ENCODE measurements at places on chromosomes 12 and 14.

DNA sequence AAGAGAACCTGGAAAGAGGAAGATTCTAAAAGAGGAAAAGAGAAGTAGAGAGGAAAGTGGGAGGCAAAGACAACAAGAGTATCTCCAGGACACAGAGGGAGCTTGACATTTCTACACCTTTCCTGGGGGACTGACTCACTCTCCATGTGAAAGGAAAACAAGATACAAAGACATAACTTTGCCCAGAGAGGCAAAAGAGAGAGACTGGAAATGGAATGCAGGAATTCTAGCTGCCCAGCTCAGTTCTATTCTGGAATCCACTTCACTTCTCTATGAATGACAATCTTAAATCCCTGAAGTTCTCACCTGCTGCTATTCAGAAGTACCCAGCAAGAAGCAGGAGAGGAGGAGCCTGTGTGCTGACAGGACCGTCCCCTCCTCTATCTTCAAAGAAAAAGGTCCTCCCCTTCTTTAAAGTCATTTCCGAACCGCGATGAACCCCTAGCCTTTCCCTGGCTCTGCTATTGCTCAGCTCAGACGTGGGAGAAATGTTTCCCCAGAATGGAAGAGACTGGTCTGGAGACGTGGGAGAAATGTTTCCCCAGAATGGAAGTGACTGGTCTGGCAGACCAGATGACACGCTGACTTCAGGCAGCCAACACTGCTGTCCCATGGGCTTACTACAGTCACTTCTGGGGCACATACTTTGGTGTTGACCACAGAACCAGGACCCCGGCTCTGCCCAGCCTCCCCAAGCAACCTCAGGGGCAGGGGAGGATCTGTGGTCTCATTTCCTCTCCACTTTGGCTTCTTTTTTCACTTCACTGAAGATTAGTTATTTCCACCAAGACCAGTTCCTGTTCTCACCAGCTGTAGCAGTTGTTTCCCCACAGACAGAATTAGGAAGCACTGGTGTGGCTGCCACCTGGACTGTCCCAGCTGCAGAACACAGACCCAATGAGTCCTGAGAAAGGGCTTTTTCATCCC lies 8.3 kb downstream of the FMNL3 start:
- peak; percentile 63 for DNase-seq

DNA sequence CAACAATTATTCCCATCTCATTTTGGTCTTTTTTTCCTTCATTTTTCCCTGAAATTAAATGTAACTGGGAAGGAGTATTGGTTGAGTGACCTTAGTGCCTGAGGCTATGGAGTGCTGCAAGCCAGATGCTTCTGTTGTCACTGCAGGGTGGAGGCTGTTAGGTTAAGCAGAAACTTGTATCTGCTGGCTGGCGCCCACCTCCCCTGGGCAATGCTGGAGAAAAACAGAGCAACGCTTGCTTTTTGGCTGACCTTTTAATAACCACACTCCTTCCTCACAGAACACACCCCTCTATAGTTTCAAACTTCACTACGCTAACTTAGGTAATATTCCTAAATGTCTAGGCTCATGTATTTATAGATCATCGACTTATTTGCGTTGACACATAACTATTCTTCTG lies 583.5 kb upstream of the NOVA1 start:
- no peak for DNase-seq

DNA sequence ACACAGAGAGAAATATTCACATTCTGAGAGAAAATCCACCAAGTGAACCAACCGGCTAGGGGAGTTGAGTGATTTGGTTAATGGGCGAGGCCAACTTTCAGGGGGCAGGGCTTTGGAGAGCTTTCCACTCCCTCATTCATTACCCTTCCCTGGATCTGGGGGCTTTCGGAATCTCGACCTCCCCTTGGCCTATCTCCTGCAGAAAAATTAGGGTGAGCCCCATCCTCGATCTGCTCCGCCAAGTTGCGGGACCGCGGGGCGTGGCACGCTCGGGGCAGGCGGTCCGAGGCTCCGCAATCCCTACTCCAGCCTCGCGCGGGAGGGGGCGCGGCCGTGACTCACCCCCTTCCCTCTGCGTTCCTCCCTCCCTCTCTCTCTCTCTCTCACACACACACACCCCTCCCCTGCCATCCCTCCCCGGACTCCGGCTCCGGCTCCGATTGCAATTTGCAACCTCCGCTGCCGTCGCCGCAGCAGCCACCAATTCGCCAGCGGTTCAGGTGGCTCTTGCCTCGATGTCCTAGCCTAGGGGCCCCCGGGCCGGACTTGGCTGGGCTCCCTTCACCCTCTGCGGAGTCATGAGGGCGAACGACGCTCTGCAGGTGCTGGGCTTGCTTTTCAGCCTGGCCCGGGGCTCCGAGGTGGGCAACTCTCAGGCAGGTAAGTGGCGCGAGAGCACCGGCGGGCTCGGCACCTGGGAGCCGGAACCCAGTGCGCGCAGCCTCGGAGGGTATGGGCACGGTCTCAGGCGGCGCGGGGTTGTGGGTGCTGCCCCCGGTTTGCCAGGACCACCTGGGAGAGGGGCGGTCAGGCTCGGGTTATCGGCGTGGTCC lies at the start of gene ERBB3:
Gene ERBB3 (plus strand): TSS at position 443 of the 833 bp plus-strand sequence. CDS start 136 bp downstream, at position 579.
- DNase-seq = peak; percentile 76

DNA sequence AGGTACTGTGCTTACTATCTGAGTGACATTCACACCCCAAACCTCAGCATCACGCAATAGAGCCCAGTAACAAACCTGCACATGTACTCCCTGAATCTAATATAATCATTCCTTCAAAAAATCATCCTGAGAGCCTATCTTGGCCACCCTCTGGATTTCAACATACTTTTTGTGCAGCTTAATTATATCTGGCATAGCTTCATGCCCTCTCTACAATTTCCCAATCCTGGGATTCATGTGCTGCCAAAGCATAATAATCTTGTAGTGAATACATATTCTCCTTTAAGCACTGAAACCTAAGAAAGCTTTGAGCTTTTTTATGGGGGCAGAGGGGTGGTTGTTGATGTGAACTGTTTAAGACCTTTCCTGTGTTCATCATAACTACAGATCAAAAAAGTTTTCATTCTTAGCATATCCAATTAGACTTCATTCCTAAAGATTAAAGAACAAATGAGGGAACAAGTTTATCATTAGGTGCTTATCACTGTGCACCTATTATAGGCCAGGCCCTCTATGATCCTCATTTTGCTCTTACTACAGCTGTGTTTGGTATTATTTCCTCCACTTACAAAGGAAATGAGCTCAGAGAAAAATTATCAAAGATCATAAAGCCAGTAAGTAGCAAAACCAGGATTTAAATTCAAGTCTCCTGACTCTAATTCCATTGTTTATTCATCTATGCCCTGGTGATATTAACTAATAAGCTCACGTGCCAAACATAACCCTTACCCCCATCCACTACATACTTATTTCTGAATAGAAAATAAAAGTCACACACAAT lies 51.2 kb downstream of the SINHCAF start:
- DNase-seq = peak; percentile 11

DNA sequence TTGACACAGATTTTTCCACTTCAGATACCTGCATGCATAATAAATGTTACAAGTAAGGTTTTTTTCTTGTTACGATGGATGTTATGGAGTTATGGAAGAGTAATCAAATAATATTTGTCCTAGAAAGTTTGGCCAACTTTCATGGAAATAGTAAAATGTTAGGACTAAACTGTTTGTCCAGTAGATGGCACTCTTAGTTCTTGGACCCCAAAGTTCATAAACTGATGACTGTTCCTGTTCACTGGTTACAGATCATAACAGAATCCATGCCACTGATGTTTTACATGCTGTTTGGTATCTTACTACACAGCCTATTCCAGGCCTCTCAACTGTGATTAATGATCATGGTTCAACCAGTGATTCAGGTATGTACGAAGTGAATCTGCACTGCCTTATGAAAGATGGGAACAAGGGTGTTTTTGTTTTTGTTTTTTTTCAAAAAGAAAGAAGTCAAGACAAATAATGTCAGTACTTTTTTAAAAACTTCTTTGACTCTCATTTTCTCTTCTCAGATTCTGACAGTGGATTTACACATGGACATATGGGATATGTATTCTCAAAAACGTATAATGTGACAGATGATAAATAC lies 48.8 kb upstream of the SLCO1C1 start:
- DNase-seq = peak; percentile 49

DNA sequence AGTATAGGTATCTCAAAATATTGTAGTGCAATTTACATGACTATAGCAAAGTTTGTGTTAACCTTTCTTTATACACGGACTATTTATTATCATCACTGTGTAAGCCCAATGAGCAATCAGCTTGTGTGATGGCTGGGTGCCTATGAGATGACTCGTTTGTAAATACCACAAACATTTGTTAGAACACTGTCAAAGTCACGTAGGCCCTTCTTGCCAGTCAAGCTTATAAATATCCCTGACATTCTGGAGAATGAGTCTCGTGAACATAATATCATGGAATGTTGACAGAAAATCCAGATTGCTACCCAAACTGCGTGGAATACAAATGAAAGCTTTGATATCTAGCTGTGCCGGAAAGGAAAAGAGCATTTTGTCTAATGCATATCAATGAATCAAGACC lies 648.3 kb upstream of the MDGA2 start:
- DNase-seq = no peak

DNA sequence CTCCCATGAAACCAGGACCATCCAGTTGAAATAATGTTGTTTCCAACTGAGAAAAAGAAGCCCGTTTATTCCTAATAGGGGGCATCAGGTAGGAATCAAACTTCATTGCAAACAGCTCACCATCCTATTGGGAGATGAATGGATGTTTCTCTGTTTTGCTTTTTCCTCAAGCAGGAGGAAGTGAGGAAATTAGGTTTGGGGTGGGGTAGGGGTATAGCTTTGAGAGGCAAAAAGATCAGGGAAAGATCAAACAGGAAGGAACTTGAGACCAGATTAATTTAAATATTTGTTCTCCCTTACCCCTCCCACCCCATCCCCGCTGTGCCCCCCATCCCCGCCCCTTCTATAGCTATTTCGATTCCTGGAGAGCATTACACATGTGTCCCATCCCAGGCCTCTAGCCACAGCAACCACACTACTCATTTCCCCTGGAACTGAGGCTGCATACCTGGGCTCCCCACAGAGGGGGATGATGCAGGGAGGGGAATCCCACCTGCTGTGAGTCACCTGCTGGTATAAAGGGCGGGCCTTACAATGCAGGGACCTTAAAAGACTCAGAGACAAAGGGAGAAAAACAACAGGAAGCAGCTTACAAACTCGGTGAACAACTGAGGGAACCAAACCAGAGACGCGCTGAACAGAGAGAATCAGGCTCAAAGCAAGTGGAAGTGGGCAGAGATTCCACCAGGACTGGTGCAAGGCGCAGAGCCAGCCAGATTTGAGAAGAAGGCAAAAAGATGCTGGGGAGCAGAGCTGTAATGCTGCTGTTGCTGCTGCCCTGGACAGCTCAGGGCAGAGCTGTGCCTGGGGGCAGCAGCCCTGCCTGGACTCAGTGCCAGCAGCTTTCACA lies at the start of gene IL23A:
Gene IL23A (plus strand): TSS at position 577 of the 850 bp plus-strand sequence. CDS start 161 bp downstream, at position 738.
- DNase-seq = no peak

- no peak for DNase-seq
Measured at GRCh38 chr12:865614-866013, 83.9 kb downstream of the RAD52 start.

DNA sequence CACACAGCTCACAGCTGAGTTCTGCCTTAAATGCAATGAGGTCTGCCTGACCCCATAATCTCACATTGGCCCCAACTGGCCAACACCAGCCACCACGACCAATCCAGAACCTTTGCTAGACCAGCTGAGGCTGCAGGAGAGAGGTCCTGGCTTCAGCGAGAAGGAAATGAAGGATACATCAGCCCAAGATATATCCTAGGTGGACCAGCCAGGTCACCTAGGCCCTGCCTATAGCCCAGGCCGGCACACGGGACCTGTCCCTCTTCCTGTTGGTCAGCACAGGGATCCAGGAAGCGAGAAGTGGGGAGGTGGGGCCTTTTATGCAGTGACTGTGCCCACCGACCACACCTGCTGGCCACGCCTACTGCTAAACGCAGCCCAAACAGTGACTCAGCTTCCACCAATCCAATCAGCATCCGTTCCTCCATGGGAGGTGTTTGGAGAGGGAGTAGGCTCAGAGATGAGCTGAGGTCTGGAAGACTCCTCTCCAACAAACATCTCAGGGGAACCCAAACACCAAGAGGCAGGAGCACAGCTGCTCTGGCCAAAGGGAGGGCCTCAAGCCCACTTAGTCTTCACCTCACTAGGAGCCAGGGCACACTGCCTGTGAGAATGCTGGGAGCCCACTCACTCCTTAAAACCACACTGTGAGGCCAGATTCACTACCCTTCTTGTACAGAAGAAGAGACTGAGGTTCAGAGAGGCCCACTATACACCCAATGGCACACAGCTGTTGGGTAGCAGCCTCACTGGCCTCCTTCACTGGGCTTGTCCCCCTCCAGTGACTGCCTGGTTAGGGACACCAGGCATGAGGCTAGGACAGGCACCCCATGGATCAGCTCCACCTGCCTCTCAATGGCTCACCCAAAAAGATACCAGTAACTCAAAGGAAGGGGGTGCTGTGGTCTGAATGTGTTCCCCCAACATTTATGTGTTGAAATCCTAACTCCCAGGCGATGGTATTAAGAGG lies 51.3 kb upstream of the PPP2R5C start:
- no peak for DNase-seq

- no peak for DNase-seq
Measured at GRCh38 chr12:128204711-128205110, 62.3 kb upstream of the TMEM132C start.

- no peak for DNase-seq
Measured at GRCh38 chr14:64726585-64726890, 22.3 kb downstream of the PLEKHG3 start.

DNA sequence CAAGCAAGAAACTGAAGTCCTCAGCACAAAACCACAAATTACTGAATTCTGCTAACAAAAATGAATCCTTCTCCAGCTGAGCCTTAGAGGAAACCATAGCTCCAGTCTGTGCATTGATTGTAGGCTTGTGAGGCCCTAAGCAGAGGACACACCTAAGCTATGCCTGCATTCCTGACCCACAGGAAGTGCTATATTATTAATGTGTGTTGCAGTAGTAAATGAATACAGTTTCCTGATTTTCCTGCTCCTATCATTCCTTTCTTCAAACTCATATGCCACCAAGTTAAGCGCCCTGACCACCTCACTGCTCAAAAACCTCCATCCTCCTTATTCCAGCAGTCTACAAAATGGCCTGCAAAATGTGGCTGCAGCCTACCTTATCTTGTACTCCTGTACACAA lies 151.9 kb upstream of the ABCD2 start:
- no peak for DNase-seq

GRCh38 chr14:37985826-37986470 lies 221.8 kb upstream of the SSTR1 start:
- DNase-seq = peak; percentile 62

GRCh38 chr12:111440152-111440551 lies 34.4 kb downstream of the SH2B3 start:
- DNase-seq = no peak

Measured in AG10803 (cell line).